NCI-H345 (cell line): ENCODE measurements at places on chromosomes 6 and 20.

GRCh38 chr6:120966321-120966720 is 368.0 kb downstream of the TBC1D32 start:
- DNase-seq: no peak

- no peak for DNase-seq
These were observed 200.9 kb upstream of the EYA4 start for GRCh38 chr6:133040094-133040802.

- DNase-seq: peak; percentile 84
These were observed 17.9 kb upstream of the PRDM13 start for GRCh38 chr6:99588618-99589289.

- no peak for DNase-seq
These were observed 28.4 kb upstream of the ANKRD60 start for GRCh38 chr20:58256842-58257241.

- peak; percentile 81 for DNase-seq
These were observed 2.1 kb upstream of the NRN1 start for GRCh38 chr6:6008648-6009421.

DNA sequence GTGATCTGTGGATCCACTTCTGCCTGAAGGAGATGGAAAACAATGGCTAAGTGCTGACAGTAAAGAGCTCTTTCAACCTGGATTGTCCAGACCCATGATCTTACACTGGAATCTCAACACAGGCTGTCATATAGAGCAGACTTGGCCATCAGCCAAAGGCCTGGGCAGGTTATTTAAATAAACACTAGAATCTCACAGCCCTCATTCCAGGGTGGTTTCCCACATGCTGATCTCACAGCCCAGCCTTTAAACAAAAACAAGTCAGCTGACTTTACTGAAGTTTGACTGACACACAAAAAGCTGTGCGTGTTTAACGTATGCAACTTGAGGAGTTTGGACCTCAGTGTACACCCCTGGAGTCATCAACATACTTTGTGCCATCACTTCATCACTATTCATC is 28.4 kb downstream of the SYNDIG1 start:
- peak; percentile 95 for DNase-seq

GRCh38 chr20:43397147-43397546 is 60.5 kb upstream of the SRSF6 start:
- DNase-seq: no peak

GRCh38 chr20:33531047-33531877 is 41.4 kb downstream of the CBFA2T2 start:
- no peak for DNase-seq

DNA sequence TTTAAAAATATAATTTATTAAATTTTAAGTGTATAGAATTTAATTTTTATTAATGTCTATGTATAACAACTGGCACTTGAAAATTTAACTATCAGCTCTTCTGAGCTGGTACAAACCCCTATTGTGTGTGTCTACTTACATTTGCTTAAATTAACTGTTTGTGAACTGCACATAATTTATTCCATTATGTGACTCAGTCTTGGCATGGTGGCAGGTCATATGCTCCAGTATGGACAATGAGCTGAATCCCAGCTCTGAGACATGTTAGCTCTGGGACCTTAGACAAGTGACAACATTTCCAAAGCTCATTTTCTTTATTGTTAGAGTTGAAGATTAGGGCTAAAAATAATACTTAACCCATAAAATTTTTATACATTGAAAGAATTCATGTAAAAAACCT is 526.1 kb upstream of the MARCKS start:
- DNase-seq: no peak

DNA sequence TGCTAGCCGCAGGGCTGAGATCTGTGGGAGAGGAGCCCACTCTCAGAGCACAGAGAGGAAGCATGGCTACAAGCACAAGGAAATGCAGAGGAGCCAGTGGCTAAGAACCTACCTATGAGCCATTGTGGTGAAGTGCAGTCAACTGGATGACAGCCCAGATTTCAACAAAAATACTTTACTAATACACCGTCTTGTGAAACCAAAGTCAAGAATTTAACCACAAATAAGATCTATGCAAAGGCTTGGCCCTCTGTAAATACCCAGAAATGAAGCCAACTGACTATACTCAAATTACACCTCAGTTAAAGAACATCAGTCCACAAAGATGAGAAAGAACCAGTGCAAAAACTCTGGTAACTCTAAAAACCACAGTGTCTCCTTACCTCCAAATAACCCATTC is 40.1 kb upstream of the PTCHD4 start:
- DNase-seq: no peak

GRCh38 chr6:70221025-70221714 is 81.7 kb downstream of the COL9A1 start:
- peak; percentile 49 for DNase-seq

DNA sequence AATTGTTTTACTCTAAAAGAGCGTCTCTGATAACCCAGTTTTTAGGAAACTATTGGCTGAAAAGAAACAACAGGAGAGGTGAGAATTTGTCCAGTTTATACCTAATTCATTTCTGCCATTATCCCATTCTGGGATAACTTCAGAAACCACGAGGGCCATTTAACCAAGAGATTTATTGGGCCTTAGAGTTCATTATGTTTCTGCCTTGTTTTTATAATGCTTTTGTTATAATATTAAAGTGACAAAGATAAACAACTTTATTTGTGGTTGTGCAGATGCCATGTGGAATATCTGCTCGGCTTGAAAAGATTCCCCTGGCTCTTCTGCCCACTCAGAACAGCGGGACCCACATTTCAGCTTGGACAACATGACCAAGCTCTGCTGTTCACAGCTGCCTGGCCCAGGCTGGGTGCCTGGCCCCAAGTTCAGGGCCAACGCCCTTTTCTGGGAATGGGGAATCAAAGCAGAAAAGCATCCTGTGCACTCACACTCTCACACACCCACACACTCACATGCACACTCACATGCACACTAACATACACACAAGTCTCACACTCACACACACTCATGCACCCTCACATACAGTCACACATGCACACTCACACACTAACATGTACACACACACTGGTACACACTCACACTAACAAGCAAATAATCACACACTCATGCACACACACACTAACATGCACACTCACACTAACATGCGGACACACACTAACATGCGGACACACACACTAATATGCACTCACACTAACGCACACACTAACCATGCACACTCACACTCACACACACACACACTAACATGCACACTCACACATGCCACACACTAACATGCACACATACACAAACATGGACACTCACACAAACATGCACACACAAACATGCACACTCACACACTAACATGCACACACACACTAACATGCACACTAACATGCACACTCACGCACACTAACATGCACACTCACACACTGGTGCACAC is 86.7 kb upstream of the NEDD9 start:
- no peak for DNase-seq

DNA sequence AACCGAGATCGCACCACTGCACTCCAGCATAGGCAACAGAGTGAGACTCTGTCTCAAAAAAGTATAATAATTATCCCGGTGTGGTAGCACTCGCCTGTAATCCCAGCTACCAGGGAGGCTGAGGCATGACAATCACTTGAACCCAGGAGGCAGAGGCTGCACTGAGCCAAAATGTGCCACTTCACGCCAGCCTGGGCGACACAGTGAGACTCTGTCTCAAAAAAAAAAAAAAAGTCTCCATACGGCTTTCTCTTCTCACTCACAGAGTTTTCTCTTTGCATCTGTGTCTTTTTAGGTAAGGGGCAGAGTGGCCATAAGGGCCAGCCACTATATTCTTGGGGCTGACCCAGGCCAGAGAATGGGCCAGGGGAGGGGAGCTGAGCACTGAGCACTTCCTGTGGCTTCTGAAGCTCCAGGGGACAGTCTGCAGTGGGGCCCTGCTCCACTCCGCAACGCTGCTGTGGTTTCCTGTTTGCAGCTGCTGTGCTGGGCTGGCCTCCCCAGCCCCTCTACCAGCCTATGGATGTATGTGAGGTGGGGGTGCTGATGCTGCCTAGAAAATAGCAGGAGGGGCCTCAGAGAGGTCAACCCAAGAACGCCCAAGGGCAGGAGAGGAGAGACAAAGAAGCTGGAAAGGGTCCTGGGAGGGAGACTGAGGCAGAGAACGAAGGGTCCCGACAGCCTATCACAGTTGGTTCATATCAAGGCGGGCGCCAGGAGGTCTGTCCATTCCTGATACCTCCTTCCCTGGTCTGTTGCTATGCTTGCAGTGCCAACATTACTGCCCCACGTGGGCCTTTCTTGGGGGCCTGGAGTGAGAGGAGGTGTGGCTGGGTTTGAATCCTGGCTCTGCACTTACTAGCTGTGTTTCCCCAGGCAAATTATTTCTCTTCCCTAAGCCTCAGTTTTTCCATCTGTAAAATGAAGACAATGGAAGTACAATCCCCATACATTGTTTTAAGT is 16.0 kb downstream of the SLA2 start:
- DNase-seq: no peak

DNA sequence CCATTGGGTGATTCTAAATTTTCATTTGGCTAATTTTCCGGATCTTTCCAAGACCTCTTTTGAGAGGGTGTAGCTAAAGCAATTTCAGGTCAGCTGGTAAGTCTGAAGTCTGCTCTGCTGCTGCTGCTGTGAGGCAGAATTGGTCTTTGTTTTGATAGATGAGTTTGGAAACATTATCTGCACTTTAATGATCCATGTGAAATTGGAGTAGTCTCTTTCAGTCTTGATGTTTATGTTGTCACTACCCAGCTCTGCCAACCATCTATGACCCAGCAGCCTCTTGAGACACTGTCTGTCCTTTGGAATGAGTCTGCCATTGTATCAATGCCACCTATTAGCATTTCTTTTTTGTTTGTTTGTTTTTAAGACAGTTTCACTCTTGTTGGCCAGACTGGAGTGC is 44.1 kb downstream of the TXNDC5 start:
- DNase-seq: no peak

- DNase-seq: no peak
These were observed 19.0 kb downstream of the TTPAL start for GRCh38 chr20:44494681-44495080.

GRCh38 chr6:150566486-150566885 is 33.2 kb upstream of the PLEKHG1 start:
- no peak for DNase-seq

- DNase-seq: no peak
These were observed 95.5 kb upstream of the SCP2D1 start for GRCh38 chr20:18718129-18718528.

- no peak for DNase-seq
These were observed 52.3 kb downstream of the ZFAND3 start for GRCh38 chr6:37871616-37872372.

GRCh38 chr6:33750244-33750991 is 3.7 kb upstream of the IP6K3 start:
- no peak for DNase-seq

DNA sequence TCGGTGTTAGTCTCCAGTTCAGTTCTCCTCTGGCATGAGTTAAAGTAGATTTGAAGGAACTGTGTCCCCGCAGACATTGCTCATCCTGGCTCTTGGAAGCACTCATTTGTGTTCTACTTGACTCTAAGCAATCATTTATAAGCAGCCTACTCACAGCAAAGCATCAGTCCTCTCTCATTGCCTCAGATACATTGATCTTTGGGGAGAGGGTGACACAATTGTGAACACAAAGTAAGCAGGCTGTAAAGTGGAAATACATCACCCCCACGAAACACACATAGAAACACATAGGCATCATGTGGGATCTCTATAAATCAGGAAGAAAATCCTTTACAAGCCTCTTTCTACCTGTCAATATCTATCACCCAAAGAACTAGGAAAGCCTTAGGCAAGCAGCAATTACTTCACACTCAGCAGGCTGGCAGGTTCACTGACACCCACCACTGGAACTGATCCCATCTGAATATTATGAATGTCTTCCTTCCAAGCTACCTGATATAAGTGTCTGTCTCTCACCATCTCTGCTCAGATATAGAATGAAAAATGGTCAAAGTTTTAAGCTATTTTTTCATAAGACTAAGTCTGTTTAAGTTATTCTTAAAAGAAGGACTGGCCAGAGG is 675.8 kb downstream of the HACE1 start:
- DNase-seq: no peak

DNA sequence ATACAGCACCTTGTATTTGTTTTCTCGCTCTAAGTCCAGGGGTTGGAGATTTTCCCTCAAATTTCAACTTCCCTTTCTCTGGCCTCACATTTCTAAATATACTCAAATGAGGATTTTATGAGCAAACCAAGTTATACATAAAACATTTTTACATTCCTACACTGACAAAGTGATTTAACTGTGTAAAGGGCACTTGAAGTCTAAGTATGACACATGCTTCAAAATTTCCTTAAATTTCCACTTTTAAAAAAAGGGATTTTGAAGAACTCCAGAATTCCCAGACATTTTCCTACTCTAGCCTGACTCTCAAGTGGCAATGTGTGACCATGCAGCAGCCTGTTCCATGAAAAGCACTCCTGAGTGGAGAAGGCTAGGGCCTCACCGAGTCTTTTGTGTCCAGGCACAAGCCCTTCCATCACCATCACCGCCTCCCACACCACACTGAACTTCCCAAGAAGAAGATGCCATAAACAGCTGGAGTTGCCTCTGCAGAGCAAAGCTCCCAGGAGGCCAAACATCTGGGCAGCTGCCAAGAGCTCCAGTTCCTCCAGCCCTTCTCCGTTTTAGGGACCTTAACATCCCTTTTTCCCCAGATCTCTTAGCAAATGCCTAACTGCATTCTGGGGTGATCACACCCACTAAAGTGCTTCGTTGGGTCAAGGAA is 68.9 kb downstream of the NCR2 start:
- DNase-seq: no peak

GRCh38 chr6:132527791-132528190 is 10.3 kb upstream of the TAAR9 start:
- DNase-seq: peak; percentile 8

DNA sequence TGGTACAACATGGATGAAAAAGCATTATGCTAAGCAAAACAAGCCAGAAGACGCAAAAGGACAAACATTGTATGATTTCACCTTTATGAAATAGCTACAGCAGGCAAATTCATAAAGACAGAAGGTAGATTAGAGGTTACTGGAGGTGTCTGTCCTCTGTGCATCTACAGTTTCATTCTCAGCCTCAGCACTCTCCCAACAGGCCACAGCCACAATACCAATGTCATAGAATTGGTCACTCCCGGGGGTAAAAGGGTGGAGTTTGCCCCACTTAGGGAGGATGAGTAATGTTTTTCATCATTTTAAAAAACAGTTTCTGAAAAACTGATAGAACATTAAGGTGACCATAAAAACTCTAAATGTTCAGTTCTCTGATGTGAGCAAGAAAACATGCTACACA is 17.2 kb upstream of the TMX4 start:
- DNase-seq: no peak

- DNase-seq: no peak
These were observed 1.4 kb upstream of the MUC21 start for GRCh38 chr6:30981942-30982772.
